Activated CD8-positive, alpha-beta memory T cell treated with anti-CD3 and anti-CD28 coated beads for 1 hour (primary cell): ENCODE measurements at places on chromosomes 2 and 18.

DNA sequence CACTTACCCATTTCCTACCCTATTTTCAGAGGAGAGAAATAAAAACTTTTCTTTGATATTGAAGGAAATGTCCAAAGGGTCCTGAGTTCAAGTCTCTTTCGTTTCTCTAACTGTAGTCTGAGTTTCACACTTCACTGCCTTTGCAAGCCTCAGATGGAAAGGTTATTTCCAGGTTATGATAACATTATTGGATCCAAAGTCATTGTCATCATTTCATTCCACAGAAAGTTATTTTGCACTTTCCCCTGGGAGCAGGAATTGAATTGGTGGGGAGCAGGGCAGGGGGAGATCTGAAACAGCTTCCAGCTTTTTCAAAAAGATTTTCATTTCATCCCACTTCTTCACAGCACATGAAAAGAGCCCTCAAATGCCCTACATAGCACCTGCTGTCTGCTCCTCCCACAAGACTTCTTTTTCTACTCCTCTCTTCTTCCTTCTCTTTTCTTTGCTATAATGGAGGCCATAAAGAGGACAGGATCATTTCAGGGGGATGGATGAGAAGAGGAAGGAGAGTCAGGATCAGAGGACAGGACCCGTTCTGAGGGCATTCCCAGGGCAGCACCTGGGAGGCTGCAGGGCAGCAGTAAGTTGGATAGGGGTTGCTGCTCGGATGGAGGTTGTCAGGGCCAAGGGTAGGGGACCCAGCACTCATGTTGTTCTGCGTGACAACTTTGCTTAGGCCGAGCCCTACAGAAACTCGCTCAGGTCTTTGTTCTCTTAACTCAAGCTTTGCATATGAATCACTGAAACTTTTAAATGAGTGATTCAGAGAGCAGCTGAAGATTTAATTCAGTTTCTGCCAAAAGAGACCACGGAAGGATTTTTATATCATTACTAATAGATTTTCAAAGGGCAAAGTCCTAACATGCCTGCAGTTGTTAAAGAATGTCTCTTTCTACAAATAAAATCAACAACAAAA, 11.4 kb upstream of the GALNT5 start:
- no peak for DNase-seq

DNA sequence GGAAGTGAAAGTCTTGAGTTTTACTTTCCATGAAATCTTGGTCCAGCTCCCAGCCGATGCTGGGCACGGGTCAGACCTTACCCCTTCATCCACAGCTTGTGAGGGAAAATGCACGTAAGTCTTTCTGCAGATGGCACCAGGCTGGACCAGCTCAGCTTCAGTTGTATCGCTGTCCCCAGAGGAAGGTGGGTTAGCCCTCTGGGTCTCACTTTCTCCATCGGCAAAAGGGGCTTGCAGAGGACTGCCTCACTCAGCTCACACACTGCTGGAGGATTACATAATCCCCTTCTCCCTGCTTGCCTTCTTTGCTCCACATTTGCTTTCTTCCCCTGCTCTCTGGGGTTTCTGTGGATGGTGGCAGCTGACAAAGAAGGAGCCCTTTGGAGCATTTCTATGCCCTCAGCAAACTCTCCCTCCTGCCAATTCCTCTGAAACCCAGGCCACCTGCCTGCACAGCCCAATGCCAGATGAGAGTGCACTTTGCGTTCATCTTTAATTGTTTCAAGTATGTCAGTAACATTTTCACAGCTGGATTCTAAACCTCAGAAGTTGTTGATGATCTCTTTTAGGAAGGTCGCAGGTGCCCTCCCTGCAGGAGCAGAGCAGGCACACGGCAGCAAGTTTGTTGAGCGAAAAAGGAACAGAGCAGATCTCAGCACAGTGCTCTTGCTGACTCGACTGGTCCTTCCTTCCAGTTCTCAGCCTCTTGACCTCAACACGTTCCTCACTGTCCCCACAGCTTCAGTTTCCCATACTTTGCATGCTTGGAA, 155.6 kb upstream of the GLI2 start:
- DNase-seq: no peak

DNA sequence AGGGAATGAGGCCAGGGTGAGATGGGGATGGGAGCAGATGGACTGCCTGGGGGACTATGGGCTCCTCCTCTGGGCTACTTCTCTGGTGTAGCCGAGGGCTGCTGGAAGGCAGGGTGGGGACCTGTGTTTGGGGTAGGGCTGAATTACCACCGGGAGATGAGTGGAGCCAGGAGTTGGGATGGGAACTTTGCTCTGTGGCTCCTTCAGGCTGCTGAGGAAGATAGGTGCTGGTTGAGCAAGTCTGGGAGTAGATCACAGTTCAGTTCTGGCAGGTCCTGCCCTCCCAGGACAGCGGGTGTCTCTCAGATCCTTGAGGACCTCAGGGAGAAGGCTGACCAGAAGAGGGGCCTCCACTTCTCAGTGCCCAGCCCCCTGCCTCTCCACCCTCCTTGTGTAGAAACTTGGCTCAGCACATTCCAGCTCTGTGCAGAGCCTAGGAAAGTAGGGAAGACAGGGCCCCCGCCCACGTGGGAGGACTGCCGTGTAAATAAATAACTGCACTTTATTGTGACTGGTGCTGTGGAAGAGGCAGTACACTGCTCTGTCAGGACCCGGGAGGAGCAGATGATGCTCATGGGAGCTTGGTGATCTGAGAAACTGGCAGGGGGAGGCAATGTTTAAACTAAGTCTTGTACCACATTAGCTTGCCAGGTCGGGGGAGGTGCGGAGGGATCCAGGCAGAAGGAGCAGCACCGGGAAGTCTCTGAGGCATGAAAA, 15.3 kb downstream of the TET3 start:
- no peak for DNase-seq

DNA sequence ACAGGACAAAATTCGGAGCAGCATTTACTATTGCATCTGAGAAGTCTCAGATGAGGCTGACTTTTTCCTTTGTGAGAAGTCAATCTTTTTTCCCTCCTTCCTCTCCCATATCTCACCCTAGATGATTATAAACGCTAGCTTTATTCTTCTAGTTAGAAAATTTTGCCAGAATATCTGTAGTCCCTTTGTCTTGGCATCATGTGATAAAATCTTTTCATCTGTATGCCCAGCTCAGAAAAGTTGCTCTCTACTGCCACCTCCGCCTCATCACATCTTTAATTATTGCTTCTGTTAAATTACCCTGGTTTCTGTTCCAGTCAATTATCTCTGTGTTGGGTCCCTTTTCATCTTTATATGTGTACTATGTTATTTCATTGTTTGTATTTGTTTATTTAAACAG, 210.8 kb upstream of the SLC35G4 start:
- no peak for DNase-seq

DNA sequence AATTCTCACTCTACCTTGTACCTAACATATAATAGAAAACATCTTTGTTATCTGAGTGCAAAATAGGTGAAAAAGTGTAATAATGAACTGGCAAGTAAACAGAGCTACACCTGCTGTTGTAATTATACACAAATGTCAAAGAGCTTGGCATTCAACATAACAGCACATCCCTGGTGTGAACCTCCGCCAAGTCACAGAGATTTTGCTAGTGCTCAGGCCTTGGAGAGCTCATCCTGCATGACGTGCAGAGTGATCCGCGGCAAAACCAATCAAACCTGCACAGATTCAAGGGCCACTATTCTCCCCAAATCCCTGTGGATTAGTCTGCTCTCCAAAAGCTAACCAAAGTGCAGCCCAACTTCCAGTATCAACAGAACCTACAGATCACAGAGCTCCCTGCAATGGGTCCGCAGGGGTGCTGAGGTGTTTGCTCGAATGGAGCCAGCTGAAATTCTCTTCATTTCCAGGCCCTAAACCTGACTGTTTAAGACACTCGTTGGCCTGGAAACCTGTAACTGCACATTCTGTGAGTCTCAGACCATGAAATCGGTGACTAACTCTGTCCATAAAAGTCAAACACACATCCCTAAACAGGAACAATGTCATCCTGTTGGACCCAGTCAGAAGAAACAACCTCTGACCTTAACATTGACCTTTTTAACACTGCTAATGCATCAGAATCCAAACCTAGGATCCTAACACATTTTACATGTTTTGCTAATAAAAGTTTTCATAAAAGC, 111.8 kb downstream of the EPB41L3 start:
- DNase-seq: no peak

- no peak for DNase-seq
Measured at GRCh38 chr2:63506320-63506719, 82.0 kb downstream of the WDPCP start.

DNA sequence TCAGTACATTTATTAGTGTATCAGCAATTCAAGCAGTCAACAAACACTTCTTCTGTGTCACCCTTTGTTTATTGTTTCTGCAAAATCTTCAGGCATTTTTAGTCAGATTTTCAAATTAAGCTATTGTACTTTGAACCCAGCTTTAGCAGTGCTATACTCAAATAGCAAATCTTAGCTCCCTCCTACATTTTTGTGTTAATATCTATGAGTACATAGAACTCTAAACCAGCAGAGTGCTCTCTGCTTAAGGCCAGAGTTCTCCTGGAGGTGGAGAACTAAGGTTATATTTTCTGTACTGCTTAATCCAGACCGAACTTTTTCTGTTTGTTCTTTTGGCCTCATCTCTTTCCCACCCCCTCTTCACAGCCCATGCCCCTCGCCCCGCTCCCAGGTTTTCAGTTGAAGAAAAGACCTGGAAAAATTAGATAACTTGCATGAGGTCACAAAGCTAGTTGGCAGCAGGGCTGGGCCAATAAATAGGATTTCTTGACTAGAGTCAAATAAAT, 29.2 kb upstream of the SCN1A start:
- DNase-seq: no peak

DNA sequence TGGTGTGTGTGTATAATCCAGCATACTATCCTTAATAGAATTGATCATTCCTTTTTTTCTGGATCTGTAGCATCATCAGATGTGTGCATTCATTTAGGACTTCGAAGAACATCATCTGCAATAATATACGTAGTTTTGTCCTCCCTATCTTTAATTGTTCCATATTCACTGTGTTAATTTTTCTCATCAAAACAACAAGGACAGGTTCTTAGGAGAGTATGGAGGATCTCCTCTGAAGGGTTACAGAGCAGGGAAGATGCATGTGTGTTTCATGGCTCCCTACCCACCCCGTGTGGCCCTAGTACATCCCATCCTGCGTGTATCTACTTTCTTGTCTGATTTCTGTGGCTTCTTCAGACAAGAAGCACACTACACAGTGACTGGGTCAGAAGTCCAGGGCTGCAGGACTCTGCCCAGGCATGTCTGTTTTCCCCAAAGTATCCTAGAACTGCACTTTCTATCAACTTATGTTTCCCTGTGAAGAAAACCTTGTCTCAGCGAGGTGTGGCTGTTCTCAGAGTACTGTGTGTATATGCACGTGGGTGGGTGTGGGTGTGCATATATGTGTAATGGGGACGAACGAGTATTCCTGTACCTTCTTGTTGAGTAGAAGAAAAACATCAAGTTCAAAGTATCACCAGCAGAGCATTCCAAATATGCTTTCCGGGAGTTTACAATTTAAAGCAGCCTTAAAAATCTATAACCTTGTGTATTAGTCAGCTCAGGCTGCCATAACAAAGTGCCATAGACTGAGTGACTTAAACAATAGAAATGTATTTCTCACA, 220.4 kb upstream of the FOSL2 start:
- no peak for DNase-seq

- DNase-seq: no peak
Measured at GRCh38 chr2:154554046-154554445, 144.4 kb upstream of the KCNJ3 start.
